ENCODE measurements at places on chromosomes 2 and 18.

- no peak for DNase-seq
These were observed 600.6 kb downstream of the RNF144A start for GRCh38 chr2:7517851-7518250.

DNA sequence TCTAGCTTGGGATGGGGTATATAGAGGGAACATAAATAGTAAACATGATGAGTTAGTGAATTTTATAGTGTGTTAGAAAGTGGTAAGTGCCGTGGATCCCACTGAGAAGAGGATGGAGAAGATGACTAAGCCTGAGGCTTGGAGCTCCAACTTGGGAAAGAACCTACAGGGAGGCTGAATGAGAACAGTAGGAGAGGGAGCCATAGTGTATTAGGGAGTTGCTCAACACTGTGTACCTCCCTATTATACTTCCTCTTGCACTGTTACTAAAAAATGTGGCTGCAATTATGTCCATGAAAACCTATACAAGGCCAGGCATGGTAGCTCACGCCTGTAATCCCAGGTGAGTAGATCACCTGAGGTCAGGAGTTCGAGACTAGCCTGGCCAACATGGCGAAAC lies 2.9 kb upstream of the SLC19A3 start:
- no peak for DNase-seq

GRCh38 chr2:168416555-168416954 lies 39.5 kb upstream of the CERS6 start:
- DNase-seq = no peak

GRCh38 chr2:26399771-26400376 lies 1.8 kb upstream of the DRC1 start:
- DNase-seq = no peak

GRCh38 chr2:218039171-218039570 lies 29.9 kb upstream of the RUFY4 start:
- no peak for DNase-seq

DNA sequence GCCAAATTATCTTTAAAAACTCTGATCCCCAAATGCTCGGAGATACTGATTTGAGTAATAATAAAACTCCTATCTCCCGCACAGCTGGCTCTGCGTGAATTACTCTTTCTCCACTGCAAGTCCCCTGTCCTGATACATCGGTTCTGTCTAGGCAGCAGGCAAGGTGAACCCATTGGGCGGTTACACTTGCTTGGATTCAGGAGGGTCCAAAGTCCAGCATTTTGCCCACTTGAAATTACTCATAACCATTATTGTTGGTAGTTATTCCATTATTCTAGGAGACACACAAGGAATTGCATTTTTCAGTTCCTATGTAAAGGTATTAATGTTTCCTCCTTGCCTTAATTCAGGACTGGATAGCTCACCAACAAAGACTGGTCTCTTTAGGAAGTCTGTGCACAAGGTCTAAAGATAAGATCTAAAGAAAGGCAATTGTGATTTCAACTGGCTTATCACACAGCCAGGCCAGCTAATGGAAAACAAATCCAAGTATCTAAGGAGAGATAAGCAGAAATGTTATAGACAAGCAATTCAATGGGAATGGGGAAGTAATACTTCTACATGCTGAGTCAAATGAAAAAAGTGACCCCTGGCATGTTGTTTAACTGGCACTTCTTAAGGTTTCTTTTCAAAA lies 23.2 kb upstream of the NPC1 start:
- no peak for DNase-seq

DNA sequence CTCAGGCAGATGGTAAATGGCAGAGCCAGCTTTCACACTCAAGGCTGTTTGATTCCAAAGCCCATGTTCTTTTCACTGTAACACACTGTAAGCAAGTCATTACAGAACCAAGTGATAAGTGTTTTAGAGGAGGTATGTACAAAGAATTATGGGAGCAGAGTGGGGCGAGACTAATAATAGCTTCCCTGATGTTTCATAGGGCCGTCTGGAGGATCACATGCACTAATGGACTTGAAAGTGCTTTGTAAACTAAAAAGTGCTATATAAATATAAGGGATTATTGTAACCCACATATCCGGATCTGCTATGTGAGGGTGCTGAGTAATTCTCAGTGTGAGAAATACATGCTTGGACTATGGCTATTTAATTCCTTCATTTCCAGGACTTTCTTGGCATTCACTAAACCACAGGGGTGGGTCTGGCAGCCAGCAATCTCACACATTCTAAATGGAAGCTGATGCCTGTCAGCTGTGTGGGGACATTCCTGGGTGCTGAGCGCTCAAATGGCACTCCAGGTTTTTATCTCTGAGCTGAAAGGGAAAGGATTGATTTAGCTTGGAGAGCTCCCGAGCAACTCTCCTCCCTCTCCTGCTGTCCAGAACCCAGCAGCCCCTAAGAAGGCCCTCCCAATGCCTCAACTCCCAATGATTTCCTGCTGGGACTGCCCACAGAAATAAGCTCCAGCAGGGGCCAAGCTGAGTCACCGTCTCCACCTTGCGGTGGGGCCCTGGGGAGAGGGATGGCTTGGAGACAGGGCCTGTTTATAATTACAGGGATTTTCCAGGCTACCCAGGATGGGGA lies 222.8 kb downstream of the SOX11 start:
- no peak for DNase-seq

DNA sequence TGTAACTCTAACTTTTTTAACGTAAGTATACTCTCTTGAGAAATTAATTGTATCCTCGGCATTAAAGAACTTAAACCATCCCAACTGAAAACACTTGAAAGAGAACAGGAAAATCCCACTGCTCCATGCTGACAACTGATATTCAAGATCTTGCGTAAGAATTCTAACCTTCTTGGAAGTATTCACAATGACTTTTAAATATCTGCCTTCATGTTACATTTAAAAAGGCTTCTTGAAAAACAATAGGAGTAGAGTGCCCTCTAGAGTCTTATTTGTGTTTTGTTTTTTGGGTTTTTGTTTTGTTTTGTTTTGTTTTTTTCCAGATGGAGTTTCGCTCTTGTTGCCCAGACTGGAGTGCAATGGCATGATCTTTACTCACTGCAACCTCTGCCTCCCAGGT lies 65.4 kb upstream of the DNAJC10 start:
- DNase-seq = peak; percentile 21

DNA sequence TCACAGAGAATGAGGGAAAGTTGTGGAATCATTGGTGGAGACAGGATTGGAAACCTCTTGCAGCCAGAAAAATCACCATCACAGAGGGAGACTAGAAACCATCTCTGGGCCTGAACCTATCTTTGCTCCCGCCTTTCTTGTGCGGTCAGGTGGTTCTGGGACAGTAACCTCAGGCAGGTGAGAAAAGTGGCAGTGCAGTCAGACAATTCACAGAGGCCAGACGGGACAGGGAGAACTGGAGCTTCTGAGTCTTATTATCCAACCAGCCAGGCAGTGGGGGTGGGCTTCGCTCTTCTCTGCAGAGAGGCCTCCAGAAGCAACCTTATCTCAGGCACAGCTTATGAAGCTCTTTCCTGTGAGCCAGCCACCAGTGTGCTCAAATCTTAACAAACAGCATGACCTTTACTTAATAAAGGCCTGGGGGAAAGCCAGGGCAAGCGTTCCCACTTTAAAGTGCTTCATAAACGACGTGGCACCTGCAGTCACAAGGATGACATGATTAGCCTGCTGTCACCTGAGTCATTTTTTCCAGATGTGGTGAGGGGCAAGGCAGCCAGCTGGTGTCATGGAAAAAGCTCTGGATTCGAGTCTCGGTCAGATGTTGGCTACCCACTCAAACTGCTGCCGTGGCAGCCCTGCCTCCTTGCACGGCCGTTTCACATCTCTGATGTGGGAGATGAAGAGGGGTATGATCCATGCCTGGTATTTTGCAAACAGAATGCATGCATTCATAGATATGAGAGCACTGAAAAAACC lies 109.7 kb downstream of the B3GNT2 start:
- DNase-seq = no peak
